ENCODE measurements at places on chromosomes 16 and 17. TPM values are rescaled to one million over a fixed set of nuclear protein-coding genes. Genes with fewer than 3 reads are reported as not detected.

DNA sequence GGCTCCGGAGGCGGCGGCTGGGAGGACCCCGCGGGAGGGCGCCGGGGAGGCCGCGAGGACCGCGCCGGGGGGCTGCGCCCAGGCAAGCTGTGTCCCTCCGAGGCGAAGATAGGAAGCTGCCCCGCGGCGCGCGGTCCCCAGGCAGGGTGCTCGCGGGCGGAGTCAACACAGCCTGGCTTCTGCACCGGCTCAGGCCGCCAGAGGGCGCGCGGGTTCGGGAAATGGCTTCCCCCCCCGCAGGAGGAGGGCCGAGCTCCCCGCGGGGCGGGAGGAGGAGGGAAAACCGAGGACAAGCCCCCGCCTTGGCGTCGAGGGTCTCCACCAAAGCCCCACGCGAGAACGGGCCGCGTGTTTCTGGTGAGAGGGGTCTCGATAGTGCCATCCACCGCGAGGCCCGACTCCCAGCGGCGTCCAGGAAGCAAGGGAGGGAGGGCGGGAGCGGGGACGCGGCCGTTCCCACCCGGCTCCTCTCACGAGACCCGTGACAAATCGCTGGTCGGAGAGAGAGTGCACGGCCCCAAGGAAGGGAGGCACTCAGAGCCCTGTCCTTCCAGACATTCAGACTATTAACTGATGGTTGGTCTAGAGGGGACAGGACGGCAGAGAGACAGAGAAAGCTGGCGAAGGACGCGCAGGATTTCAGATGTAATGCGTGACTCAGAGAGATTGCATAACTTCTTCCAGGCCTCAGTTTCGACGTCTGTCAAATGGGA lies 64.4 kb upstream of the DNAJA2 start:
- peak overlapping the region; percentile 73 for H3K4me3 ChIP-seq
- peak overlapping the region; percentile 47 for H3K27ac ChIP-seq
- H3K36me3 ChIP-seq: no peaks in the 10 kb centered on the region

GRCh38 chr17:1091900-1092299 lies 87.9 kb downstream of the ABR start:
- H3K36me3 ChIP-seq: peaks cover 27% of the 10 kb centered on the region
- DNase-seq: no peak
- no peak overlapping the region for H3K27ac ChIP-seq
- H3K4me1 ChIP-seq: peaks cover 43% of the 10 kb centered on the region

GRCh38 chr17:27368151-27368795 lies 74.4 kb downstream of the WSB1 start:
- no peak for DNase-seq
- H3K36me3 ChIP-seq: no peaks in the 10 kb centered on the region
- no peaks in the 10 kb centered on the region for H3K4me1 ChIP-seq
- H3K27ac ChIP-seq: peak overlapping the region; percentile 43
- no peak overlapping the region for H3K4me3 ChIP-seq

Gene NPB
- not detected for total RNA-seq
